ENCODE measurements at places on chromosomes 7 and 10. TPM values are rescaled to one million over a fixed set of nuclear protein-coding genes. Genes with fewer than 3 reads are reported as not detected.

Gene TYW1
- 17.3 TPM for total RNA-seq

Gene HABP2
- total RNA-seq = not detected

Gene PRKAR2B
- total RNA-seq = 15.4 TPM

Gene UFSP1
- total RNA-seq = 3.1 TPM

Gene TDRD1
- total RNA-seq = not detected

Gene EPO
- not detected for total RNA-seq
